ENCODE measurements at places on chromosomes 3 and 15.

DNA sequence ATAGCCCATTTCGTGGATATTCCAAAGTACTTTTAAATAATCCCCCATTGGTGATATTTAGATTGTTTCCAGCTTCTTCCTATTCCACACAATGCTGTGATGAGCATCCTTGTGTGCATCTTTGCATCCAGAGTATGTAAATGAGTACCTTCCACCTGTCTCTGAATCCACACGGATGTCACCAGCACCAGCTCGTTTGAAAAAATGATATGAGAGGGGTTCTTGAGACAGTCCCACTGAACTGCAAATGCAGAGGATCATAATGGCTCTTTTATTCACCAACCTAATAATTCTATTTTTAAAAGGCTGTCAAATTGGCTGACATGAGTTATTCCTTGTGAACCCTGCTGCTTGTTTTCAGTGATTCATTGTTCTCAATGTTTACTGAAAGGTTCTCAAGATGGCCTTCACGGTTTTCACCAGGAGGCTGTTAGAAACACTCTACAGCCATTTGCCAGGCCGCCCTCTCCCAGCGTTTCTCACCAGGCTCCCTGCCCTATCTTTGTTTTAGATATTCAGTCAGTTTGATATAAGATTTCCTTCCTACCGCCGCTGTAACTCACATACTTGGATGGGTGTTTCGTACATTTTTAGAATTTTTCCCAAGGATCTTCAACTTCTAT lies 96.7 kb upstream of the PTPRG start:
- DNase-seq: no peak

GRCh38 chr3:139121513-139122220 lies 77.0 kb upstream of the PRR23C start:
- peak; percentile 50 for DNase-seq

DNA sequence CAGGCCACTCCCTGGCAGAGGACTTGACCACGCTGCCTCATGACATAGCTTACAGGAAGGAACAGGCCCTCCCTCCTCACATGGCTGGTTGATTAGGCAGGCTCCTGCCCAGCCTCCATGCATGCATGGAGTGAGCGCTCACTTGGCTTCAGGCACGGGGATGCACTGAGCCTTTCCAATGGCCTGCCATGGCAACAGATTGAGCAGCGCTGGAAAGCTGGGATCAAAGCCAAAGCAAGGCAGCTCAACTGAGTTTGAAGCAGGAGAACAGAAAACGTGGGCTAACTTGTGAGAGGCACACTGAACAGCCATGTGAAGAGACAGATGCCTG lies 5.9 kb upstream of the GRAMD2A start:
- DNase-seq: no peak

- DNase-seq: no peak
Measured at GRCh38 chr3:99586701-99587100, 51.7 kb upstream of the COL8A1 start.

DNA sequence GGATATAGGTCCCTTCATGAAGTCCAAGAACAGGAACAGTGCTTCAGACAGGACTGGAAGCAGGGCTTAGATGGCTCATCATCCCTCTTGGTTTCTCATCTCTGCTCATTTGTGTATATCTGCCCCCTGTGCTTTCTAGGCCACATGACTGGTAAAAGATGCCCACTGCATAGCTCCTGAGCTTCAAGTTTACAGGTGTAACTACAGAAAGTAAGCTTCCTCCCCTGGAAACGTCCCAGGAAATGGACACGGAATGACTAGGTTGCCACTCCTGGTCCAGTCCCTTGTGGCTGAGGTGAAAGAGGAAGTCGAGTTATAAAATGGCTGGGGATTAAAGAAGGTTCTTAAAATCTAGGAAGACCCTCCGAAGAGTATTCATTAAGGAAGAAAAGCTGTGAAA lies 32.5 kb downstream of the MYO5A start:
- no peak for DNase-seq

GRCh38 chr3:122924056-122924455 lies 103.5 kb downstream of the SEMA5B start:
- DNase-seq: no peak

GRCh38 chr3:123348471-123349200 lies 100.3 kb downstream of the ADCY5 start:
- DNase-seq: no peak

- peak; percentile 79 for DNase-seq
Measured at GRCh38 chr3:12303534-12303933, 14.7 kb downstream of the PPARG start.

GRCh38 chr15:59138243-59138642 lies 33.3 kb downstream of the CCNB2 start:
- peak; percentile 86 for DNase-seq

DNA sequence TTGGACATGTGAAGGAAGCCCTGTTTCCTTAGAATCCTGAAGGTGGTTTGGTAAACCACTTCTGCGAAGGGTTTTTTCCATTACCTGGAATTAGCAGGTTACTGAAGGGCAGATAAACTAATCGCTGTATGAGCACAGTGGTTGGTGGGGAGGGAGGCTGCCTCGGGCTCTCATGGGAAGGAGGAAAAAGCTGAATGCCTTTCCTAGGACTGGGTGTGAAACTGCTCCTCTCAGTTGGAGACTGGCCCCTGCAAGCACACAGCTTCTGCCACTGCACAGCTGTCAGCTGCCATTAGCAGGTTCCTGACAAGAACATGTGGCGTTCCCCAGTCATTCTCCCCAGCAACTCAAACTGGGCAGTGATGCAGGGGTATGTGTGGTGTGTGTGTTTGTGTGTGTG lies 376.3 kb downstream of the GAP43 start:
- DNase-seq: no peak

Data from A549 (cell line).